ENCODE measurements at places on chromosomes 6 and 20. TPM values are rescaled to one million over a fixed set of nuclear protein-coding genes. Genes with fewer than 3 reads are reported as not detected.

OPN5 gene
- not detected for total RNA-seq

DNA sequence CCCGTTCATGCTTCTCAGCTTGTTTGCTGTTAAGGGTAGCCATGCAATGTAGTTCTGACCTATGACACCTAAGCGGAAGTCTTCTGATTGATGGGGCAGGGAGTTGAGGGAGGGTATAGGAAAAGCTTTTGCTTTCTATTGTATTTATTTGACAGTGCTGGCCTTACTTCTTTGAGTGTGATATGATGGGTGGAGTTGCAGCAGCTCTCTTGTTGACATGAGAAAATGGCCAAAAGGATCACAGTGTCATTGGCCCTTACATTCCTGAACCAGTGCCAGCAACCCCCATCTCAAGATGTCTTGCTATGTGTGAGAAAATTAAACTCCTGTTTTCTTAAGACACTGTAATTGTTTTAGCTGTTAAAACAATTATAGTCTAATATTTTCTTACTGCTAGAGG lies 117.5 kb downstream of the SAMD5 start:
- no peaks in the 10 kb centered on the region for H3K27me3 ChIP-seq
- H3K4me1 ChIP-seq = no peaks in the 10 kb centered on the region
- no peak overlapping the region for H3K27ac ChIP-seq
- H3K4me3 ChIP-seq = no peak overlapping the region
- DNase-seq = no peak

- H3K27me3 ChIP-seq = peaks cover 14% of the 10 kb centered on the region
- H3K4me3 ChIP-seq = no peak overlapping the region
- H3K4me1 ChIP-seq = no peaks in the 10 kb centered on the region
- H3K27ac ChIP-seq = no peak overlapping the region
- peaks cover under 1% of the 10 kb centered on the region for H3K36me3 ChIP-seq
Measured at GRCh38 chr6:167577891-167578361, 248.8 kb upstream of the AFDN start.

DNA sequence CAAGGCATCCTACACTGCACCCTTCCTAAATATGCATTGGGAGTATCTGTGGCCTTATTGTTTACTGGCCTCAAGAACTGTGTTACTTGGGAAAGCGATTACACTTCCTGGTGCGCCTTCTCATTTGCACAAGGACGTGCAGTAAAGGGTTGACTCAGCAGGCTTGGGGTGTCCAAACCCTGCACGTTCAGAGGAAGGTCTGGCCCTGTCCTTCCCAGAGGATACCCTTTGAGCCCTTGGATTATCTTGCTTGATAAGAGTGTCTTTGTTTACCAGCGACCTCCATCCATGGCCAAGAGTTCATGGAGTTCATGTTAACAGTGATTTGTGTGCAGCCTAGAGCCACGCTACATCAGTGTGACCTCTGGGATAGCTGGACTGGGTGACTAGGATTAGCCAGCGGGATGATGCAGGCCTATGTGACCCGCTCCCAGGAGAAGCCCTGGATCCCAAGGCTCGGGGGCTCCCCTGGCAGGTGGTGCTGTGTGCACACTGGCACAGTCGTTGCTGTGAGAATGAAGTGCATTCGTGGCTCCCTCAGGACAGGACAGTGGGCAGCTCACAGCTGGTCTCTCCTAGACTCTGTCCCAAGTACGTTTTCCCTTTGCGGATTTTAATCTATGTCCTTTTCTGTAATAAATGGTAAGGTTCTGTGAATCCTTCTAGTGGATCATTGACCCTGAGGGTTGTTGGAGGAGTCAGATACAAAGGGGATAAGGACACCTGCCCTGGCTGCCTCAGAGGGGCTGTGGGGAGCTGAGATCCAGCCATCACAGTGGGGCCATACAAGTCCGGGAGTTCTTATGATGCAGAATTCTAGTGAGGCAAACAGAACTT lies 73.5 kb downstream of the TTLL2 start:
- no peaks in the 10 kb centered on the region for H3K4me1 ChIP-seq
- peaks cover 8% of the 10 kb centered on the region for H3K27me3 ChIP-seq
- no peak overlapping the region for H3K4me3 ChIP-seq
- H3K27ac ChIP-seq = no peak overlapping the region
- DNase-seq = no peak

GRCh38 chr6:104170401-104170800 lies 689.3 kb downstream of the HACE1 start:
- H3K4me1 ChIP-seq = no peaks in the 10 kb centered on the region
- H3K4me3 ChIP-seq = no peak overlapping the region
- no peaks in the 10 kb centered on the region for H3K36me3 ChIP-seq

Data from activated naive CD8-positive, alpha-beta T cell treated with anti-CD3 and anti-CD28 coated beads for 36 hours (primary cell).